CD4-positive, alpha-beta T cell treated with Interleukin-15 for 4 hours (primary cell): ENCODE measurements at places on chromosomes 3 and 15.

DNA sequence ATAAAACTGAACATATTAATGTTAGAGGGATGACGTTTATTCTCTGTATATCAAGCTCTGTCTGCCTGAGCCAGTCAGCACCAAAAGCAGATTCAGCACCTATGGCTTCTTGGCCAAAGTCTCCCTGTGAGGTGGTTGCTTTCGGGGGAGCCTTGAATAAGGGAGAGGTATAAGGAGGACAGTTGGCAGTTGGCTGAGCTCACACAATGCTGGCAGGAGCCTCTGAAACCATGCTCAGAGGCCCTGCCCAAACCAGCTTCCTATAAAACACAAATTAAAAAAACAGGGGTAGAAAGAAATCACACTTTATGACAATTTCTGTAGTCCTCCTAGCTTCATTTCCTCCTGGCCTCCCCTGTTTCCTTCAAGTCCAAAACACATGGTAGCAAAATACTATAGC, 18.8 kb downstream of the ARHGEF3 start:
- DNase-seq: no peak

GRCh38 chr3:122030381-122031122, 8.5 kb upstream of the ILDR1 start:
- peak; percentile 6 for DNase-seq

- no peak for DNase-seq
Observed at GRCh38 chr15:69974321-69974720, 123.4 kb downstream of the TLE3 start.

GRCh38 chr15:80876348-80876674, 97.1 kb downstream of the CEMIP start:
- DNase-seq: no peak

DNA sequence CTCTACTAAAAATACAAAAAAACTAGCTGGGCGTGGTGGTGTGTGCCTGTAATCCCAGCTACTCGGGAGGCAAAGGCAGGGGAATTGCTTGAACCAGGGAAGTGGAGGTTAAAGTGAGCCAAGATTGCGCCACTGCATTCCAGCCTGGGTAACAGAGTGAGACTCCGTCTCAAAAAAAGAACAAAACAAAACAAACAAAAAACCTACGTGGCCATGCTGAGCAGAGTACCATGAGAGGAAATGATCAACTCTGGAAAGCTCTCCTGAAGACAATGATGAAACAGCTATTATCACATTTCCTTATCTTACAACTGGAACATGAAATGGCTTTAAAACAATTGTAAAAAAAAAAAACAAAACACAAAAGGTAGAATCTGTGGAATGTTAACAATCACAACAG, 75.2 kb downstream of the CHSY1 start:
- no peak for DNase-seq

DNA sequence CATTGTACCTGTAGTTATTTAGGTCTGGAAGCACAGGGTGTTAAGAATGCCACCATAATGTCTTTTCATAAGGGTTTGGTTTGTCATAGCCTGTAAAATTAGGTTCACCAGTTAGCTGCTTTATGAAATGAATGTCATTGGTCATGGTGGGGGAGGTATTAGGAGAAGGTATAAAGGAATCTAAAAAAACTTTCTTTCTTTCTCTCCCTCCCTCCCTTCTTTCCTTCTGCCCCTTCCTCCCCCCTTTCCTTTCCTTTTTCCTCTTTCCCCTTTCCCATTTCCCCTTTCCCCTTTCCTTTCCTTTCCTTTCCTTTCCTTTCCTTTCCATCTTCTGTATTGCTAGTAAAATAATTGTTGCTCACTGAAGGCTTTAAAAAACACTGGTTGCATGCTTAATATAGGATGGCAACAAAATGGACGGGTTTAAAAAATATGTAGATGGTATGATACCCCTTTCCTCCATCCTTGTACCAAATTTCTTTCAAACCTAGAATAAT, 9.6 kb downstream of the ATP2C1 start:
- no peak for DNase-seq

DNA sequence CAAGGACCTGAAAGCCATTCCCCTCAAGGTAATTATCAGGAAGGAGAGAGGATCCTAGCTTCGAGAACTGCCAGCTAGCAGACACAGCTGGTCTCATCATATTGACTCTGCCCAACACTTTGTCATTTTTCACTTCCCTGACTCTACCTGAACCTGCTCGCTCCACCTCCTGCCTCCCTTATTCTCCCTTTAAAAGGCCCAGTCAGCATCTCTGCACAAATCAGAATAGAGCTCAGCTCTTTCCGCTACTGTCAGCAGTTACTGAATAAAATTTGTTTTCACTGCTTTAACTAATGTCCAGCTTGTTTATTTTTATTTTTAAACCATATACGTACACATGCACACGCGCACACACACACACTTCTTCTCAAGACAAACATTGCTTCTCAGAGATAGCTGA, 57.2 kb upstream of the MCF2L2 start:
- no peak for DNase-seq

DNA sequence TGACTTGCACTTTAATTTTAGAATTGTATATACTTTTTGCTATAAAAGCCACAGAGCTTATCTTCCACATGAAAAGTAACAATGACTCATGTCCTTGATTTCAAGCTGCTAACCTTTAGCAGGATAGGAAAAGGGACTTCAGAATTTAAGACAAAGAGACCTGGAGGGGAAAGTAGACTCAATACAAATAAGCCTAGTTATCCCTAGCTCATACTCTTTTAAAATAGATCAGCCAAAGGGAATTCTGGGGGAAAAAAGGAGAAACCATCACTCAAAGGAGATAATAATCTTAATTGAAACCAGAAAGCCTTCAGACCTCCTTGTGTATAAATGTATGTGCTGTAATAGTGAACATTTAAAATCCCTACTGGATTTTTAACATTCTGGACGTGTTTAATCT, 930.3 kb downstream of the NTRK3 start:
- DNase-seq: no peak

GRCh38 chr15:62035256-62035924, 24.9 kb downstream of the VPS13C start:
- no peak for DNase-seq

DNA sequence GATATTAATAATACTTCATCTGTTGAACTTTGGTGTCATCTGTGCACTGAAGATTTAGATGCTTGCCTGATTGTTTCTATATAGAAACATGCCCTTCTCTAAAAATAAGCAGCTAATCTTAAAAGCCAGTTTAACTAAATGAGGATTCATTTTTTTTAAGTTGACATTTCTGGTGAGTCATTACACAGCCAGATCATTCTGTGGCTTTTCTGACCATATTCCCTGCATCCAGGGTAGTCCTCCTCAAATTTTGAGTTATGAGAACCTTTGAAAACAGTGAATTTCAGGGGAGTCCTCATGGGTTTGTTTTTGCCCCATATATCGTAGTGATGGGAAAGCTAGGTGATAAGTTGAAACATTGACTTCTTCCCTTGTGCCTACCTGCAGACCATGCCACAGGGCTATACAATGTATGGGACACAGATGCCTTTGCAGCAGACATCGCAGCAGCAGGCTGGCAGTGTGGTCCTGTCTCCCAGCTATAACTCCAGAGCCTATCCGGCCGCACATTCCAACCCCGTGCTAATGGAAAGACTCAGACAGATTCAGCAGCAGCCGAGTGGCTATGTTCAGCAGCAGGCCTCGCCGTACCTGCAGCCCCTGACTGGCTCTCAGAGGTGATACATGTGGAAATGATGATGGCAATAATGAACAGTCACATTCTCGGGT, 26.5 kb upstream of the P2RY12 start:
- DNase-seq: no peak

GRCh38 chr3:113794526-113794925, 44.1 kb upstream of the GRAMD1C start:
- no peak for DNase-seq

GRCh38 chr3:193701953-193702635, 109.1 kb downstream of the OPA1 start:
- no peak for DNase-seq

DNA sequence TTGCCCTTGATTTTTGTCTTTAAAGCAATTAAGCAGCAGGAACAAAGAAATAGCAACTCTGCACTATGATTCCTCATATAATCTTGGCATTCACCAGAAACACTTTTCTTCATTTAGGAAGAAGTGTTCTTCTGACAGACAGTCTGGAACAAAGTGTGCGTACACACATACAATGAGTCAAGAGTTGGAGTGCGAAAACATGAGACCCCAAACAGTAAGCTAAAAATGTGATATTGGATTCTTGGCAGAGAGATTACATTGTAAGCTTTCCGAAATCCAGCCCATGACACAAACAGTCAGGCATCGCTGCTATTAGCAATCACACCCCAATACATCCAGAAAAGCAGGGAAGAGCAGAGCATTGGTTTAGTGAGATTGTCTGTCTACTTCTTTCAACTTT, 306.7 kb upstream of the TBC1D5 start:
- no peak for DNase-seq

- DNase-seq: no peak
Observed at GRCh38 chr3:133491481-133492059, 81.9 kb upstream of the CDV3 start.

GRCh38 chr3:121629601-121630000, 31.1 kb downstream of the HCLS1 start:
- DNase-seq: no peak

- peak; percentile 25 for DNase-seq
Observed at GRCh38 chr3:129315223-129315997, 36.7 kb downstream of the HMCES start.

GRCh38 chr3:109161487-109162123, 25.1 kb downstream of the C3orf85 start:
- no peak for DNase-seq

DNA sequence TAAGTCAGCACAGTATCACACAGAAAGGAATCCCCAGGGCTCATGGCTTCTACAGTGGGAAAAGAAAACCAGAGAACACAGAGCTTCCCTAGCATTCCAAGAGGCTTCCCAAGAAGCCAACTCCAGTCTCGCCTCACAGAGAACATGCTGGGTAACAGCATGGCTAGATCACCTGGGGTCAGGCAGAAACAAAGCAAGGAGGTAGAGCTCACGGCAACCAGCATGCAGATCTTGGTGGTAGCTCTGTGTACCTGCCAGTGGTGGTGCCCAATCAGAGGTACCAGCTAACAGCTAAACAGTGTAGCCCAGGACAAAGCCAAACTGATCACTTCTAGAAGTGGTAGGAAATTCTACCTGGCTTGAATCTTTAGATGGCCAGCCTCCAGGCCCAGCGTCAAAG, 31.3 kb downstream of the POLQ start:
- DNase-seq: no peak

GRCh38 chr3:64975147-64975546, 287.3 kb upstream of the ADAMTS9 start:
- DNase-seq: no peak
